SJSA1 (cell line): ENCODE measurements at places on chromosomes 11 and 22.

GRCh38 chr11:1514336-1515061 is 27.9 kb upstream of the MOB2 start:
- no peak for DNase-seq

GRCh38 chr11:33825854-33826560 is 51.7 kb upstream of the FBXO3 start:
- DNase-seq = no peak

DNA sequence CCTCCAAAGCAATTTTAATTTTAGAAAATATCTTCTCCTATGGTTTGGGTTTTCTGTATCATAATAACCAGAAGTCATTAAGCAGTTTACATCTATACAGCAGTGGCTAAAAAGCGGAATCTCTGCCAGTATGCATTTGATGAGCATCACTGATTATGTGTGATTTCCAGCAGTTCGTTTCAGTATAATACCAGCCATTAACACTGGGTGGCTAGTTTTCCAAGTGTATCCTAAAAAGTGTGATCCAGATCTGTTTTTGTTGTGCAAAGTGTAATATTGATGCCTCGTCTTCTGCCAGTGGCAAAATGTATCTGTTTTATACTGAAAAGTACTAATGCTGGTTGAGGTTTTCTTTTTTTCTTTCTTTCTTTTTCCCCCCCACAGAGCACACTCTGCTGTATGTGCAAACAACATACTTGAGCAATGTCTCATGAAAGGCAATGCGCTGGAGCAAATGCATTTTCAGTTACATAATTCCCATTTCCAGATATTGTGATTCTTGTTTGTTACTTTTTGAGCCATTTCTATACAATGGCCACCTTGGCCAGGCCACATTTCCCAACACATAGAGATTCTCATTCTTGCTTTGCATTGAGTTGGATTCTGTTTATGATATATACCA is 64.2 kb downstream of the SLC36A4 start:
- peak; percentile 7 for DNase-seq

DNA sequence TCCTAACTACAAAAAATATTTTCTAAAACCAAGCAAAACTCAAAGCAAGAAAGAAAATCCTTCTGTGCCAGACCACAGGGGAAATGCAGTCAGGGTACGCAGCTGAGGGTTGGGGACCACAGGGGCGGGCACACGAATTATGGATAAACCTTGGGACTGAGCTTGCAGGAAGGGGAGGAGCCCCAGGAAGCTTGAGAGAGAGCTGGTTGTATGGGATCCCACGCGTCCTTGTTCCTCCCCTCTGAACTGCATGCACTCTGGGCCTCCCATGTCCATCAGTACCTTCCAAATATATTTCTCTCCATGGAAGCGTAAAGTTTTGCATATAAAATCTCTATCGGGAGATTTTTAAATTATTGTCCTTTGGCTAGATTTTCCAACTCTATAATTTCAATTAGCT is 673.4 kb downstream of the TBC1D22A start:
- no peak for DNase-seq

DNA sequence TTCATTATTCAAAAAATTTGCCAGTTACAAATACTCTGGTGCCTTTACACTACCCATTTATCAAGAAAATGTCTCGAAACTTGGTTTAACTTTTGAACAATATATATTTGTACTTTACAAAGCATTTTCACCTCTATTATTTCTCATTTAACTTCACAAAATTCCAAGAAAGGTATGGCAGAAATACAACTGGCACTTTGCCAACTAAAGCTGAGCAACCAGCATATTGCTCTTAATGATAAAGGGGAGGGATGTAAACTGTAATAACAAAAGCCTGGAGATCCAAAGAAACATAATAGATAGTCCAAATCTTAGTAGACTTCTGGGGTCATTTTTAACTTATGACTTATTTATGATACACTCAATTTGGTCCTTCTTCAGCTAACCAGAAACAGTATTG is 7.7 kb downstream of the PITPNB start:
- no peak for DNase-seq

- peak; percentile 38 for DNase-seq
Observed at GRCh38 chr22:50678651-50679521, 6.3 kb downstream of the SHANK3 start.

- no peak for DNase-seq
Observed at GRCh38 chr11:135002236-135002635, 590.2 kb upstream of the B3GAT1 start.

DNA sequence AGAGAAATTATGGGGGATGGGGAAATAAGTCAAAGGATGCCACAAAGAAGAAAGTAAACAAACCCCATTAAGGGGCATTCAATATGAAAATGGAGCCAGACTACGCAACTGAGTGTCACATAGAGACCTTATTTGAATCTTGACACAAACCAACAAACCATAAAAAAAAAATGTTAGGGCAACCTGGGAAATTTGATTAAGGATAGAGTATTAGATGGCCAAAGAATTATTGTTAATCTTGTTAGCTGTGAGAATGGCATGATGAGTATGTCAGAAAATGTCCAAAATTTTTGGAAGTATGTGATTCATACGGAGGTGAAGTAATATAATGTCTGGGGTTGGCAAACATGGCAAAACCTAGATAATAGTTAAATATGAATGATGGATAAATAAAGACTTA is 322.1 kb upstream of the MPPED2 start:
- DNase-seq = no peak

DNA sequence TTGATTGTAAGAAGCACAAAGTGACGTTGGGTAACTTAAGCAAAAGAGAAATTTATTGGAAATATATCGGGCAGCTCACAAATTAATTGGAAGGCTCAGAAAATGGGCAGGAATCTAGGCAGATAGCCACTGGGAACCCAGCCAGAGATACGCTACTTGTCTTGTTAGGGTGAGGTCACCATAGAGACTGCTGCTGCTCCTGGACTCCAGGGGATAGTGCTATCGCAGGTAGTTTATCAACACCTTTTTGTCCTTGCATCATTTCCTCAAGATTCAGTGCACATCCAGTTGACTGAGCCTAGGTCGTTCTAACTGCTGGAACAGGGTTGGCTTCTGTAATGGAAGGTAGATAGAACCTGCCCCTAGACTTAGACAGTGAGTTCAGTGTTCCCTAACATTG is 19.6 kb downstream of the AMOTL1 start:
- no peak for DNase-seq

GRCh38 chr11:69443968-69444364 is 37.5 kb upstream of the LINC01488 start:
- no peak for DNase-seq

- no peak for DNase-seq
Observed at GRCh38 chr11:84660257-84660977, 966.7 kb downstream of the DLG2 start.

DNA sequence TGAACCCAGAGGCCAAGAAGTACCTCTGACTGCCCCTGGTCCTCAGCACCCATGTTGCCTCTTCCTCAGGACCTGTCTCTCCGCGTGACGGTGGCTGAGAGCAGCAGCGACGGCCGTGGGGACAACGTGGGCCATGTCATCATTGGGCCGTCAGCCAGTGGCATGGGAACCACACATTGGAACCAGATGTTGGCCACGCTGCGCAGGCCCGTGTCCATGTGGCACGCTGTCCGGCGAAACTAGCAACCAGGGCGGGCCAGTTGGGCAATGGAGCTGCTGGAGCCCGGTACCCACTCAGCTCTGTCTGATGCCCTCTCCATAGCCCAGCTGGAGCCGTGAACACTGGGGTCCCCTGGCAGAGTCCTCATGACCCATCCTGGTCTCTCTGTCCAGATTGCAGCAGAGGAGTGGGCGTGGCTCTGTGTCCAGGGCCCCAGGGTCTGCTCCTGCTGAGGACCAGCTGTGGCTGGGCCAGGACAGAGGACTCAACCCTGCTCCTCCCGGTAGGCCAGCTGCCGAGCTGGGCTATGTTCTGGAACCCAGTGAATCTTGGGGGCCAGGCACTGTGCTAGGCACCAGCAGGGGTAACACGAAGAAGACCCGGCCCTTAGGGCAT is 8.0 kb upstream of the RHOD start:
- no peak for DNase-seq

DNA sequence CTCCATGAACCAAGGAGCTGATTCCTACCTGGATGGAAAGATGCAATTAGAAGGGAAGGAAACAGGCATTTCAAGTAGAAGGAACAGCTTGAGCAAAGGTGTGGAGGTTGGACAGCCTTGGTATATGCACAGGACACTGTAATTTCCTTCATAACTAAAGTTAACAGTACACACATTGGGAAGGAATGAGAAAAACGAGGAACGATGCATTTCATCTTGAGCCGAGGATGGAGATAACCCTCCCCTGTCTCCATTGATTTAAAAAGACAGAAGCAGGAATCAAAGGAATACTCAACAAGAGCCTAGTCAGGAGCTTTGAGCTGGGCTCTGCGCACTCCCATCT is 2.3 kb upstream of the PRG2 start:
- no peak for DNase-seq
